ENCODE measurements at places on chromosomes 5 and 9. TPM values are rescaled to one million over a fixed set of nuclear protein-coding genes. Genes with fewer than 3 reads are reported as not detected.

The PRSS3 gene
- 0.40 TPM for total RNA-seq

DNA sequence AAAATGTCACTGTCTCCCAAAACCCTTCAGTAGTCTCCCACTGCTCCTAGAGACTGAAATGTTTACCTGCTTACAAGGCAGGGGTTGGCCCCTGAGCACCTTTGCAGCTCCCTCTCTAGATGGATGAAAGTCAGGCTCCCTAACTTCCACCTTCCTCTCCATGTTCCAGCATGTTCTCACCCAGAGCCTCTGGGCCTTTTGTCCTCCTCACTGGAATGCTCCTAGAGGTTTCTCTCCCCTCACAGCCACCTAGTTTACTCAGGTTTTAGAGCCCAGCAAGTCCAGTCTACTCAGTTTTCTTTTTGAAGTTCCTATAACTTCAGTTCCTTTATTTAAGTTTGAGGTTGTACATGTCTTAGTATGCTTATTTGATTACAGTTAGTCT lies 815 bp upstream of the URM1 start:
- no peak for DNase-seq

GRCh38 chr5:1850324-1851154 lies 32.2 kb downstream of the IRX4 start:
- DNase-seq, result no peak

- DNase-seq, result peak; percentile 81
Measured at GRCh38 chr9:20243841-20244240, 378.5 kb downstream of the MLLT3 start.

GRCh38 chr5:132883261-132883834 lies 9.9 kb downstream of the LEAP2 start:
- DNase-seq, result peak; percentile 80

- DNase-seq, result peak; percentile 79
Measured at GRCh38 chr5:124453221-124454051, 293.0 kb downstream of the ZNF608 start.

Measured in Karpas-422 (cell line).